Natural killer cell treated with Interleukin-12 subunit alpha and Interleukin-12 subunit beta and Interleukin-15 and Interleukin-18, amount 100 ng/mL, for 72 hours (primary cell): ENCODE measurements at places on chromosomes 5 and 9. TPM values are rescaled to one million over a fixed set of nuclear protein-coding genes. Genes with fewer than 3 reads are reported as not detected.

- H3K27me3 ChIP-seq, result no peaks in the 10 kb centered on the region
- no peaks in the 10 kb centered on the region for H3K36me3 ChIP-seq
- no peak overlapping the region for H3K4me3 ChIP-seq
Observed at GRCh38 chr9:20373263-20373662, 249.0 kb downstream of the MLLT3 start.

SHISAL2B gene
- not detected for total RNA-seq

DNA sequence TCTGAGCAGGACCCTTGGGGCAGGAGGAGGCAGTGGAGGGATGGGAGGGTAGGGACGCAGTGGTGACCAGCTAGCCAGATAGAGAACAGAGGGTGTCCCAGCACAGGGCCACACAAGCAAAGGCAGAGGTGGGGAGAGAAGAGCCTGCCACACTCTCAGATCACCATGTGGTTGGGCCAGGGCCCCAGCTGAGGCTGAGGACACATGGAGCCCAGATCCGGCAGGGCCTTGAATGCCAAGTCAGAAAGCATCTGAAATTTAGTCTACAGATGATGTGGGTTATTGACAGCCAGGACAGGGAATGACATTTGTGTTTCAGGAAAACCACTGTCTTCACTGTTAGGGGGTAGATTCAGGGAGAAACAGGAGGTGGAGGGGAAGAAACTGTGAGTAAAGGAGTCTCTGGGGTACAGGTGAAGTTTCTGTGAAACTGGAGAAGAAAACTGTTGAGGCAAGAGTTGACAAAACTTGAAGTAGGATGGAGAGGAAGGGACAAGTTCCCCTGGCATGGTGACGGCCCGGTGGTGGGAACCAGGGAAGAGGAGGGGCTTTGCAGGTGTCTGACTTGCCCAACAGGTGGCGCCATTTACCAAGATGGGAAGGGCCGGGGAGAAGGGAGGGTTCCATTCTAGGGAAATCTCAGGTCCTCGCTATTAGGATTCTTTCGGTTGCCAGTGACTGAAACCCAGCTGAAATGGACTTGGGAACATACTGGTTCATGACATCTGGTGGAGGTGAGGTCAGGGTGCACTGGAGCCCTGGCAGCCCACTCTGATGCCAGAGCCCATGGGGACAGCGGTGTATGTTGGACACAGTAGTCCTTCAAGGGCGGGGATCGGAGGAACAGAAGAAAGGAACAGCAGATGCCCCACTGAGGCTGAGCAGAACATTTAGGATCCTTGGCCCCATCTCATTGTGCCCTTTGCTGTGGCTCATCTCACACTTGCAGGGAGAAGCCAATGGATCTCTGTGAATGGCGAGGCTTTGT lies 100.1 kb downstream of the KCNIP1 start:
- peaks cover 4% of the 10 kb centered on the region for H3K4me1 ChIP-seq
- DNase-seq, result no peak
- H3K27me3 ChIP-seq, result peaks cover 9% of the 10 kb centered on the region
- H3K36me3 ChIP-seq, result no peaks in the 10 kb centered on the region

F12 gene
- total RNA-seq, result not detected
